ENCODE measurements at places on chromosomes 7 and 10. TPM values are rescaled to one million over a fixed set of nuclear protein-coding genes. Genes with fewer than 3 reads are reported as not detected.
A peak's percentile ranks its signal among the peaks of the same experiment; 100 is the strongest.

- peaks cover 4% of the 10 kb centered on the region for H3K27me3 ChIP-seq
- no peak for DNase-seq
- no peaks in the 10 kb centered on the region for H3K4me1 ChIP-seq
- H3K36me3 ChIP-seq = no peaks in the 10 kb centered on the region
These were observed 25.8 kb upstream of the PLPP4 start for GRCh38 chr10:120431251-120431651.

GRCh38 chr7:23247603-23248335 is 1.2 kb downstream of the GPNMB start:
- H3K4me1 ChIP-seq = no peaks in the 10 kb centered on the region
- no peaks in the 10 kb centered on the region for H3K36me3 ChIP-seq
- no peak for DNase-seq
- peaks cover 12% of the 10 kb centered on the region for H3K27me3 ChIP-seq
- H3K27ac ChIP-seq = no peak overlapping the region

DNA sequence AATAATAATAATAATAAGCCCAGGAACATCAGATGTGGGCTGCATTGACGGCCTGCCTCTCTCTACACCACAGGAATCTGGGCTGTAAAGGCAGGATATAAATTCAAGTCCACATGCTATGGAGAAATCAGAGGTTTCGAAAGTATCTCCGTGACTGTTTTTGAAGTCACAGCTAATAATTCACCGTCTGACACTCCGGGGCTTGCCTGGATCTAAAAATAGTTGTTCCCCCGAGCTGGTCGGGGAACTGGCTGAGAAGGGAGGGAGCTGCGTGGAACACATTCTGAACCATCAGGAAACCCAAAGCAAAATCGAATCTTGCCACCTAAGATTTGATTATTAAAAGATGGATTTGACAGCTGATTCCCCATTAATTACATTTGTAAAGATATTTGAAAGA is 35.4 kb downstream of the KLF6 start:
- DNase-seq = peak; percentile 51
- no peaks in the 10 kb centered on the region for H3K4me1 ChIP-seq
- H3K27ac ChIP-seq = peak overlapping the region; percentile 65
- H3K4me3 ChIP-seq = no peak overlapping the region
- no peaks in the 10 kb centered on the region for H3K36me3 ChIP-seq

NRG3 gene
- total RNA-seq = not detected

Measured in prostate gland (tissue), 2 donors.